ENCODE measurements at places on chromosomes 7 and 10.

DNA sequence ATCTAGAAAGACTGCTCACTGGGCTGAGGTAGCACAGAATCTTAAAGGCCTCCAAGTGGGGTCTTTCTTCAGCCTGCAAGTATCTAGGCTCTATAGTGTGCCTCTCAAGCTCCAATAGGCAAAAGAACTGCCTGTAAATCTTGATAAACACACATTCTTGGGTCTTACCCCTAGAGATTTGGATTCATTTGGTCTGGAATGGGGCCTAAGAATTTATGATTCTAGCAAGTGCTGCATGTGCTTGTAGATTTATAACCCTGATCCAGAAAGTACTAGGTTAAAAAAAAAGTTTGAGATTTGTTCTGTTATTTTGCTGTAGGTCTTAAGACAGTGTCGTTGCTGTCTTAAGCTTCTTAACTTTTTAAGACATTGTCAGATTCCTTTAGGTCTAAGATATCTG, 74.1 kb downstream of the RALA start:
- DNase-seq, result no peak

DNA sequence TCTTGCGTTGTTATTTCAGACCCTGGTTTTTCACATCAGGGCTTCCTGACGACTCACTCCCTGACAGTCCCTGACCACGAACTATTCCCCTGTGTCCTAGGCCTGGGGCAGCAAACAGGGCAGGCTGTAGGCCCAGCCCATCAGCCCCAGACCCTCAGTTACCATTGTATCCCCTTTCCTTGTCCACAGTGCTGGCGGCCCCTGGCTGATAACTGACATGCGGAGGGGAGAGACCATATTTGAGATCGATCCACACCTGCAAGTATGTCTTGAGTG, 50.5 kb upstream of the TRIM8 start:
- no peak for DNase-seq

- DNase-seq, result no peak
These were observed 34.5 kb upstream of the TAC1 start for GRCh38 chr7:97697396-97697795.

DNA sequence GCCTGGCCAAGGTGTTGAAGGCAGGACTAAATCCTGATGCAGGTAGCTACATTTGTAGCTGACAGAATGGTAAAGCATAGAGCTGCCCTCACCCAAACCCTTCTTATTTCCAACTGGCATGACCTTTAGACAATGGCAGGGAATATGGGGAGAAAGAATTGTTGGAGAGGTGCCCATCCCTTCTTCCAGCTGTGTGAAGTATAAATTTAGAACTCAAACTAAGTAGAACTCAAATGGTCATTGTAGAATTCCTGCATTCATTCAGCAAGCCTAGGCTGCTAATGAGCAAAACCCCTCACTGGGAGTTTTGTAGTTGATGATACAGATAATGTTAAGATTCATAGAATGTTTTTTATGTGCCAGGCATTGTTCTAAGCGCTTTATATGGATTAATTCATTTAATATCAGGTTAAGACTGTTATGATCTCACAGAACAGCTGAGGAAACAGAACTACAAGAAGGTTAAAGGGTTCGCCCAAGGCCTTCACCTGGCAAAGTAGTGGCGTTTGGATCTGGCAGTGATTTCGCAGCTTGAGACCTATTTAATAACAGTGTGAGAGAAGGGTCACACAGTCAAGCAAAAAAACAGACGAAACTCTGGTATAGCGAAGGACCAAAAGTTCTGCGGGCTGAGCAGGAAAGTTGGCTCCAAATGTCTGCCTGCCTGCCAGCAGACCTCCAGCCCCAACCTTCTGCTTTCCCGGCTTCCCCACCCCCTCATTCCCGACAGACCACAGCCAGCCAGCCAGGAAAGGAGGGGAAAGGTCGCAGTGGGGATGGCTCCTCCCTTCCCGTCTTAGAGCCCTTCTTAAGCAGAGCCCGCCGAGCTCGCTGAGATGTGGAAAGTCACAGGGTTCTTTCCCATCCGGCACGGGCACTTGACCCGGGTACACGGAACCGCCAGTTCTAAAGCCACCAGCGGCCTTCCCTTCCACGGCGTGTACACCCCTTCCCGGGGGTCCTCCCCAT, 1.6 kb upstream of the HILPDA start:
- no peak for DNase-seq

DNA sequence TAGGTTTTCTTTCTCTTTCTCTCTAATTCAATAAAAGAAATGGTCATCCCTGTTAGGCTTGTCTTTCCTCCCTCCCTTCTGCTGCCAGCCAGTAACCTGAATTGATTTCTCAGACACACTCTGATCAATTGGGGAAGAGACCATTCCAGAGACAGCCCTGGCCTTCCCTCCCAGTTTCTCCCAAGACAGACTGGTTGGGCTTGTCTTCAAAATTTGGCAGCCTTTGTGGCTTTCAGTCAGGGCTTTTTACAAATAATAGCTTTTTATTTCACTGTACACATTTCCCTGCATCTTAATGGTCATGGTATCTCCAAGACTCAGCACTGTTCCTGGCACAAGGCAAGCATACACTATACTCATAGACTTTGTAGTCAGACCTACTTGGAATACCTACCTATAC, 33.9 kb downstream of the BCAP29 start:
- DNase-seq, result no peak

GRCh38 chr10:108014902-108015177, 850.3 kb upstream of the SORCS1 start:
- DNase-seq, result no peak

DNA sequence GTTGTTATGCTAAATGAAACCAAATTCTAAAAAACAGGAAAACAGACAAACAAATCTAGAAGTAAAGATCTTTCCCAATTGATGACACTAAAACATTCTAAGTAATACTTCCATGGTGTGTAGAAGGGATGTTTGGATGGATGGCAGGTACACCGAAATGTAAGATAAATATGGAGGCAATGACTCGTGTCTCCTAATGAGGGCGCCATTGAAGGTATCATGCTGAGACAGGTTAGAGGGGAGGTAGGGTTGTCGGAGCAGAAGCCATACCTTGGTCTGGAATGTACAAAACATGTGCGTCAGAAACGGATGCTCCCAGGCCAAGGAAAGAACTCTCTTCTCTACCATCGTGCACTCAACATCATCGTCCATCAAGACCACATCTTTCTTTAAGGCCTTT, 101.4 kb downstream of the PRKCQ start:
- DNase-seq, result no peak

DNA sequence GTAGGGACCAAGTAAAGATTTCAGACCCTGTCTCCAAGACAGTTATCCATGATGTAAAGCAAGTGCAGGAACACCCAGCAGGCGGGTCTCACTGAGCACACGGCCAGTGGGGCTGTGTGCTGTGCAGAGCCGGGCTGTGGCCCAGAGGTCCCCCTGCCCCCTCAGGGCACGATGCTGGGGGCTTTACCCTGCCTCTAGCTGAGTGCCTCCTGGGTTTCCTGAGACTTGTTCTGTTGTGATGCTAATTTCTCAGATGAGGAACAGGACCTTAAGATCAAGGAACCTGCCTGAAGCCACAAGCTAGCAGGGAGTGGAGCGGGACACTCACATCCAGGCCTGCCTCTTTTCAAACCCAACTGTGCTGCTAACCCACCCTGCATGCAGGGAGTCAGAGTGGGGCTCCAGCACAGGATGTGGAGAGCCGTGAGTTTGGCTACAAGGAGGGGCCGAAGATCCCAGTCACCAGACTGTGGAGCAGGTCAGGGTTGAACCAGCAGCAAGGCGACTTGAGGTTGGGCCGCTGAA, 76.1 kb upstream of the LYZL2 start:
- no peak for DNase-seq

- peak; percentile 30 for DNase-seq
These were observed 498 bp downstream of the NDST2 start for GRCh38 chr10:73810735-73811465.

- no peak for DNase-seq
These were observed 356.3 kb downstream of the DNAJB6 start for GRCh38 chr7:157693071-157693520.

GRCh38 chr10:101889256-101890210, 45.9 kb upstream of the KCNIP2 start:
- DNase-seq, result peak; percentile 22
